Mesangial cell (primary cell): ENCODE measurements at places on chromosomes 3 and 15. TPM values are rescaled to one million over a fixed set of nuclear protein-coding genes. Genes with fewer than 3 reads are reported as not detected.

Gene FAM227B
- total RNA-seq, result 1.1 and 1.4 TPM in 2 replicates

Gene KIF15
- 0.38 and 13.9 TPM in 2 replicates for total RNA-seq

Gene GJD2
- not detected in 2 replicates for total RNA-seq

Gene INSYN1
- total RNA-seq, result 0.81 and 3.8 TPM in 2 replicates

Gene CTDSPL
- 20.2 and 20.4 TPM in 2 replicates for total RNA-seq

Gene CDHR4
- total RNA-seq, result not detected in 2 replicates

Gene PRSS50
- 0.16 and 0.63 TPM in 2 replicates for total RNA-seq

Gene CD80
- not detected in 2 replicates for total RNA-seq
